ENCODE measurements at places on chromosomes 11 and 22. TPM values are rescaled to one million over a fixed set of nuclear protein-coding genes. Genes with fewer than 3 reads are reported as not detected.

Gene TYR
- total RNA-seq: not detected

Gene CELSR1
- total RNA-seq: 0.64 TPM

Gene TTC36
- total RNA-seq: not detected

Gene LGALS1
- total RNA-seq: 4,931 TPM

Gene EED
- 11.7 TPM for total RNA-seq

Gene PRR5L
- 9.1 TPM for total RNA-seq

Gene KDM4E
- total RNA-seq: not detected

Gene ADM
- 159 TPM for total RNA-seq

Gene SYT7
- 2.2 TPM for total RNA-seq

Gene C11orf86
- not detected for total RNA-seq

Gene DERL3
- not detected for total RNA-seq

Gene OR6M1
- total RNA-seq: not detected

Gene CHRM1
- total RNA-seq: not detected

Gene ANGPTL5
- total RNA-seq: 0.69 TPM

Gene DAGLA
- 1.6 TPM for total RNA-seq

Gene DDX25
- total RNA-seq: not detected

Gene OR51I1
- not detected for total RNA-seq

Gene MS4A6E
- total RNA-seq: not detected

Gene MYO18B
- under 0.01 TPM for total RNA-seq

Gene OR8D4
- total RNA-seq: not detected

Gene SLC22A6
- not detected for total RNA-seq

Gene KIF18A
- total RNA-seq: 0.94 TPM

Gene ACTN3
- total RNA-seq: not detected

Gene LRP5
- total RNA-seq: 28.8 TPM

Gene ADM2
- total RNA-seq: 9.4 TPM

Gene HRAS
- total RNA-seq: 20.8 TPM

Gene PLEKHA7
- total RNA-seq: not detected
